CD4-positive, alpha-beta T cell treated with Interleukin-2 at 100 ng/mL for 4 hours (primary cell): ENCODE measurements at places on chromosomes 4 and X.

DNA sequence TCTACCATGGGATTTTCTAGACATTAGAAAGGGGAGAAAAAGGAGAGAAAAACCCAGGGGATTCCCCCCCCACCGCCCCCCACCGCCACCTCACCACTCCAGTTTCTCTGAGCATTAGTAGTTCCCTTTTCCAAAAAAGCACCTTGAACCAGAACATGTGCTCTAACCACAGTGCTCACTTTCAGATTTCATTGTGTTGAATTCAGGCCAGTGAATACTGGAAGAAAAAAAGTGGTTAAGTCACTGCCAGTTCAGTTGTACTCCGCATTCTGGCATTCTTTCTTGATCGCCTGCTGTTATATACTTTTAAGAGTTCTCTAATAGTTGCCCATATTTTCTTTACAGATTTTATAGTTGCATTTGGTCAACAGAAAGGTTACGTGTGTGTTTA, 40.9 kb downstream of the JADE3 start:
- DNase-seq = no peak

GRCh38 chrX:11792461-11793421, 34.7 kb downstream of the MSL3 start:
- peak; percentile 42 for DNase-seq

- DNase-seq = no peak
Observed at GRCh38 chr4:118869808-118870342, 18.8 kb upstream of the SYNPO2 start.

GRCh38 chr4:38501698-38502097, 162.3 kb upstream of the KLF3 start:
- no peak for DNase-seq
